HAP-1 (cell line): ENCODE measurements at places on chromosomes 3 and 15.
A peak's percentile ranks its signal among the peaks of the same experiment; 100 is the strongest.

DNA sequence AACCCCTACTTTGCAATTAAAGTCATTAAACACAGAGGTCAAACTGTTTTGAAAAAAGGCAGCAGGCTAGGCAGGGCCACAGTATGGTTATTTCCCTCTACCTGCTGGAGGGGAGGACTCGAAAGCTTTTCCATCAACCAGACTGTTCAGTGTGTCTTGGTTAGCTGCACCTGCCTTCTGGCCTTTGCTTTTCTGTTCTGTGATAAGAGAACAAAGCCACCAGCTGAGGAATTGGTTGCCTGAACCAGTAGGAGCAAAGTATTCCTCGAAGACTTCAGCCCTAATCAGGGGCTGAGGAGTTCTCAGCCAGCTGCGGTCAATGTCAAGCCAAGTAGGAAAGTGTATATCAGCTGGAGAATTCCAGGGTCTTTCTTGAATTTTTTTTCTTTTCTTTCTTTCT is 132.5 kb downstream of the SOX2 start:
- no peak for DNase-seq

GRCh38 chr15:56978898-56979662 is 60.6 kb downstream of the TCF12 start:
- DNase-seq = no peak

GRCh38 chr3:109731639-109732473 is 394.5 kb upstream of the DPPA4 start:
- DNase-seq = peak; percentile 77

DNA sequence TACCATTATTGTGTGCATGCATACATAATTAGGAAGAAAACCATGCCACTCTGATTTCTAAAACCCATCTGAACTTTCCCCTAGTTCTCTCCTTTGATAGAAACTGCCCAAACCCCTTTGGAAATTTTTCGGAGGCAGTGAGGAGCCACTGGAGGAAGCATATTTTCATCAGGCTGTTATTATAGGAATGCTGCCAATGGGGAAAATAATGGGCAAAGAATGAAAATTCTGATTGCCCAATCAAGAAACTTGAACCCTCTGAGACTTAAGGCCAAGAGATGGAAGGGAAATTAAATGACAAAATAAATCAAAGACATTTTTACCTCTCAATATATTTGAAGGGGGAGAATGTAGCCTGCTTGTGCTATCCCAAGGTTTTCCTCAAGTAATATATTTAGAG is 376.0 kb upstream of the PDZRN3 start:
- no peak for DNase-seq

DNA sequence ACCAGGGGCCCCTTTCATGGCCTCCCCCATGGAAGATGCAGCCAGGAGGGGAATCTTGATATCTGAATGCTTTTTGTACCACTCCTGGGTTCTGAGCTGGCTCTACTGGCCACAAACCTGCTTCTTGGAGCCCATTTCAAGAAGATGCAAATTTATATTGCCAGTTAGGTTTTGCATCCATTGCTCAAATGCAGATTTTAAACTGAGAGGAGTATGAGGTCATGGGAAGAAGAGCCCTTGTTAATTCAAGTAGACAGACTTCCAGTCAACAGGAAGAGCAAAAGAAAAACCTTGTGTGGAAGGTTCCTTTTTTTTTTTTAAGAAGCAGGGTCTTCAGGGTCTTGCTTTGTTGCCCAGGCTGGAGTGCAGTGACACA is 133.5 kb downstream of the PDZRN3 start:
- no peak for DNase-seq

- no peak for DNase-seq
These were observed 921.9 kb downstream of the SQOR start for GRCh38 chr15:46556559-46557379.

DNA sequence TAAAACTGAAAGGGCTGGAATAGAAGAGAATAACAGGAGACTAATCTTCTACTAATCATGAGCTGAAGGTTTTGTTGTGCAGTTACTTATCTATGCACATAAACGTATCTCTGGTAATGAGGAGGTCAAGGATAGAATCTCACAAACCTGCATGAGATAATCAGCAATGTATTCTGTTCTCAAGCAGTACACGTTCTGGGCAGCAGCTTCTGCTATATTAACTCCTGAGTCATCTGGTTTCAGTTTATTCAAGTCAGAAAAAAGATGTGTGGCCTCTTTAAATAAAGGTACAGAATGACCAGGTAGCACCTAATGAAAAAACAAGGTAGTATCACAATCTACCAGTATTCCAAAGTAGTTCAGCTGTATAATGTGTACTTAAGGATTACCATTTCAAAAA is 34.9 kb downstream of the CDV3 start:
- DNase-seq = no peak

DNA sequence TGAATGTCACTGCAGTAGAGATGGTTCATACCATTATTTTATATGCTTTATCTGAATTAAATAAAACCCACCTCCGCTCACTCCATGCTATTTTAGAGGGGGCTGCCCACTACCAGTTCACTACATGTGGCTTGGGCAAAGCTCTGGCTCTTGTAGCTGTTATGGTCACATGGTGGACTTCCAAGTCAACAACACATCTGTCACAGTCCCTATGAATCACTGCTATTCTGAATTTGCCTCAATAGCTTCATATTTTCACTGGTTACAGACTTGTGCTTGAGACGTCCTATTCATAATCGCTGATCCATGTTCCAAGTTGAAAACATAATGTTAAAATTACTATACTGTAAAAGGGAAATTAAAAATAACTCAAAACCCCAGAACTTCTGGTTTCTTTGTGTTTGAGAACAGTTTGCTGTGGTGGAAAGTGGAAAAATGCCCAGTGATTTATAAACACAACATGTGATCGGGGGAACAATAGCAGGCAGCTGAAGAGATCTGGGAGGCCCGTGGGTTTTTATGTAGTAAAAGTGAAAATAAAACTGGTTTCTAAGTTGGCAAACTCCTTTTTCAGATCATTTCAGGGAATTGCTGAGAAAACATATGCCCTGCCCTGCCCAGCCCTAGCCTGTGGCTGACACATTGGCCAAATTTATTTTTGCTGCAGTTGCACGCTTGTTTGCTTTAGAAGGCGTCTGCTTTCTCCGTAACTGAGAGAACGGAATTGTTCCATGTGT is 128.8 kb upstream of the PRR23C start:
- DNase-seq = no peak

DNA sequence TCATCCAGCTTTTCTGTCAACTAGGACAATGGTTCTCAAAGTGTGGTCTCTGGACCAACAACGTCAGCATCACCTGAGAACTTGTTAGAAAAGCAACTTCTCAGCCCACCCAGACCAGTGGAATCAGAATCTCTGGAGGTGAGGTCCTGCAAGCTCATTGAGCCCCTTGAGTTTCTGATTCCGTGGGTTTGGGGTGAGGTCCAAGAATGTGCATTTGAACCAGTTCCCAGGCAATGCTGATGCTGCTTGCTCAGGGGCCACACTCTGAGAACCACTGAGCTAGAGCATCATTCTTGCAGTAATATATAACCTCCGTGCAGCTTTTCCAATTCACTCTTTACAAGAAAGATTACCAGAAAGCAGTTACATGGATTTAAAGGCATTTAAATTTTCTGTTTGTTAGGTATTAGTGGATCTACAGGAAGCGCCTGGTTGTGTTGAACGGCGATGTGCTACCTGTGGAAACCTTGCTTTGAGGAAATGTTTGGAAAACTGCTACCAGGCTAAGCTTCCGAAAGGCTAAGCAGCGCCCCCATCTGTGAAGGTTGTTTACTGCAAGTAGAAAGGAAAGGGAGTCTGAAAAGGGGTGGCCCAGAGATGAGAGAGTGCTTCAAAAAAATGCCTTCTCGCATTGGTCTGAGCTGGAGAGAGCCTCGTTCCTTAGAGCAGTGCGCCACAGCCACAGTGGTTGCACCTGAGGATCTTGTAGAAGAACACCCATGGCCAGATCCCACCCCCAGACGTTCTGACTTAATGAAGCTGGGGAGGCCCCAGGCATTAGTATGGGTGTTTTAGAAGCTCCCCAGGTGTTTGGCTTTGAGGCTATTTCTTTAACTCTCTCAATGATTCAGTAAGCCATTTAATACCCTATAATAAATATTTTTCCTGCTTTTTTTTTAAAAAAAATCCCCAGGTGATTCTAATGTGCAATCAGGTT is 50.0 kb downstream of the RLBP1 start:
- peak; percentile 89 for DNase-seq

GRCh38 chr15:32733281-32733680 is 15.5 kb downstream of the GREM1 start:
- no peak for DNase-seq

GRCh38 chr15:20341901-20342600 is 199.5 kb downstream of the GOLGA6L6 start:
- no peak for DNase-seq

DNA sequence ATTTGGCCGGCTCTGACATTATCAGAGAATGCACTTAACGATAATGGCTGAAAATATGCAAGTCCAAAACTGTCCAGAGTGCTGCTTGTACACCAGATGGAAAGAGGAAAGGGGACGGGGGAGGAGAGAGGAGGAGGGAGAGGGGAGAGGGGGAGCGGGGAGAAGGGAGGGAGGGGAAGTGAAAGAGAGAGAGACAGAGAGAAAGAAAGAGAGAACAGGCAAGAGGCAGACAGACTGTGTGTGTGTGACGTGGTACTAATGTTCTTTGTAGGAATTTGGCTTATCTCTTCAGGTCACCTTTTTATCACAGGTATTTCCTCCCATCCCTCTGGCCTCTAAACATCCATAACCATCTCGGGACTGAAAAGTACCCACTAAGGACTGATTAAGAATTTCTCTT is 75.1 kb upstream of the LMOD3 start:
- no peak for DNase-seq

DNA sequence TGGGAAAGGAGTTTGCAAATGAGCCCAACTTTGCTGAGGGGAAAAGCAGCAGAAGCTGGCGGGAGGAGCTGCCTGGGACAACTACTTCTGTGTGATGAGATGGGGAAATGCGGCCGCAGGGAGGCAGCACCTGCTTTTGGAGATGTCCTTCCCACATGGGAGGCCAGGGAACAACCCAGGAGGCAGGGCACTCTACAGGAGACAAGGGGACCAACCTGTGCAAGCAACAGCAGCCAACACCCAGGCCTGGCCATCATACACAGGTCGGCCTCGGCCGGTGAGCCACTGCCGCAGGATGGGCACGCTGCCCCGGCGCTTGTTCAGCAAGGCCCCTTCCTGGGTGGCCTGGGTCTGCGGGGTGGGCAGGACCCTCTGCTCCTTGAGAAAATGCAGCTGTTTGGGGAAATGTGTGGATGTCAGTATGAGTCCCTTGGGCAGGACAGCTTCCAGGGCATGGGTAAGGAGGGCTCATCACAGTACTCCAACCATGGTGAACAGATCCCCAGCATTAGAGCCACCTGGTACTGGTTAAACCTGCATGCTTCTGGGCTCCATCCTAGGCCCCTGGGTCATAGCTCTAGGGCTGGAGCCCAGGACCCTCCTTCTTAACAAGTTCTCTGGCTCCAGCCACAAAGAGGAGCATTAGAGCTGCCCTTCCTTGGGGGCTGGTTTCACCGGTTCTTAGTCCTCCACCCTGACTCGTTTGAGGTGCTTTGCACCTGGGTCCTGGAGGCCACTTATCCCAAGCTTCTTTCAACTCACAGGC is 11.6 kb downstream of the EPB42 start:
- no peak for DNase-seq

GRCh38 chr3:48820612-48821324 is 26.9 kb downstream of the PRKAR2A start:
- no peak for DNase-seq

- DNase-seq = no peak
These were observed 77.9 kb upstream of the ADPGK start for GRCh38 chr15:72861354-72861910.
